ENCODE measurements at places on chromosomes 3 and 15.

- no peak for DNase-seq
These were observed 16.2 kb downstream of the NCEH1 start for GRCh38 chr3:172694573-172695246.

GRCh38 chr3:99686955-99687612 is 48.7 kb downstream of the COL8A1 start:
- no peak for DNase-seq

- no peak for DNase-seq
These were observed 51.3 kb upstream of the KPNA4 start for GRCh38 chr3:160616716-160617115.

GRCh38 chr3:30695302-30696061 is 89.1 kb downstream of the TGFBR2 start:
- DNase-seq: no peak

- DNase-seq: no peak
These were observed 24.5 kb downstream of the ACP3 start for GRCh38 chr3:132341746-132342145.

DNA sequence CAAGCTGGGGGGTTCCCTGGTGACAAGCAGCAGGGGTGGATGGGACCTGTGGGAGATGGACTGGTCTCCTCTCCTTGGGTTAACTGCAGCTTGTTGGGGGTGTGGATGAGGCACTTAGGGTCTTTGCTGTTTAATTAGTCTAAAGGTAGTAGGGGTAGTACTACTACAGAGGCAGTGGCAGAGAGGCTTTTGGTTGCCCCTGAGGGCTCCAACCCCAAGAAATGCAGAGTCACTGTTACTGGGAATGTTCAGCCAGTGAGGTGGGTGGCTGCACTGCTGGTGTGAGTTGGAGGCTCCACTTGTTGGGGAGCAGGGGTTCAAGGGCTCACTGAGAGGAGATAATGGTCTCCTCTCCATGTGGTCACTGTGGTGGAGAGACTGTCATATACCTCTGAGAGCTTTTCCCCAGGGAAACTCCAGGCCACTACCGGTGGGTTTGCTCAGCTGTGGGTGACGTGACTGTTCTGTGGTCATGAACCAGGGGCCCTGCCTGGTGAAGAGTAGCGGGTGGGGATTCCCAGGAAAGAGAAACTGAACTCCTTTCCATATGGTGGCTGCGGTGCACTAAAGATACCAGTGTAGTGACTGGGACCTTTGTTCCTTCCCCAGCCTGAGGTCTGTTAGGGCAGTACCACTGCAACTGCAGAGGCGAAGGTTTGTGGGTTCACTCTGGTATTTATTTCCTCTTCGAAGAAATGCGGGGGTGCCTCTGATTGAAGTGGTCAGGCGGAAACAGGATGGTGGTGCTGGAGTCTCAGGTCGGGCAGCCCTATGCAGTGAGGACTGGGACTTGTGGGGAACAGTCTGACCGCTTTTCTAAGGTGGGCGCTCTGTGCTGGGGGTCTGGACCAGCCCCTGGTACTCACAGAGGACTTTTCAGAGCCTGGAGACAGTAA is 68.9 kb upstream of the TNFSF10 start:
- DNase-seq: peak; percentile 35

DNA sequence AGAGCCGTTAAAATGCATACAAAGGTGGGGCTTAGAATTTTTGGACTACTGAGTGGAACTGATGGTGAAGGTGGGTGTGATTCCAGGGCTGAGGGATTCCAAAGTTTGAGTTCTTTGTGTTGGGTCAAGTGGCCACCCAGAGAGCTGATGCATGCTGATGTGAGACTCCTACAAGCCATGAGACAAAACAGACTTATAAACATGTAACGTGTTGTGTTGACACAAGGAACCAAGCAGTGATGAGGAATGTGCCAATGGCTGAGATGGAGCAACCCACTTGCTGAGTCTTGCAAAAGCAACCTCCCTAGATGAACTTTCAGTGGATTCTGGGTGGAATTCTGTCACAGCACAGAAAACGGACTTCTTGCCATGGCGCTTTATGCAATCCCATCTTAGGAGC is 289.0 kb downstream of the TLE3 start:
- DNase-seq: no peak

DNA sequence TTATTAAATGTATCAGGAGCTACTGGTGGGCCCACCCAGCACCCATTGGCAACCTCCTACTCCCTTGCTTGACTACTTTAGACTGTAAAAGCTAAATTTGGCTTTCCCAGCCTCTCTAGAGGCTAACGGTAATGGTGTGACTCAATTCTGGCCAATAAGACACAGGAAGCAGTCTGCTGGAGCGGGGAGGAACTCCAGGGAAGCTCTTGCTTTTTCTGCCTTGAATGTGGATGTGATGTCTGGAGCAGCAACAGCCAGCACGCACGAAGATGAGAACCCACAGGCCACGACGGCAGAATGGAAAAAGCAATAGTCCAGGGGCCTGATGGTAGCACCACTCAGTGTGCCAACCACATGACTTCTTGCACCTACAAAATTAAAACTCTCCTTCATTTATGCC is 39.9 kb downstream of the RAB6B start:
- DNase-seq: no peak

DNA sequence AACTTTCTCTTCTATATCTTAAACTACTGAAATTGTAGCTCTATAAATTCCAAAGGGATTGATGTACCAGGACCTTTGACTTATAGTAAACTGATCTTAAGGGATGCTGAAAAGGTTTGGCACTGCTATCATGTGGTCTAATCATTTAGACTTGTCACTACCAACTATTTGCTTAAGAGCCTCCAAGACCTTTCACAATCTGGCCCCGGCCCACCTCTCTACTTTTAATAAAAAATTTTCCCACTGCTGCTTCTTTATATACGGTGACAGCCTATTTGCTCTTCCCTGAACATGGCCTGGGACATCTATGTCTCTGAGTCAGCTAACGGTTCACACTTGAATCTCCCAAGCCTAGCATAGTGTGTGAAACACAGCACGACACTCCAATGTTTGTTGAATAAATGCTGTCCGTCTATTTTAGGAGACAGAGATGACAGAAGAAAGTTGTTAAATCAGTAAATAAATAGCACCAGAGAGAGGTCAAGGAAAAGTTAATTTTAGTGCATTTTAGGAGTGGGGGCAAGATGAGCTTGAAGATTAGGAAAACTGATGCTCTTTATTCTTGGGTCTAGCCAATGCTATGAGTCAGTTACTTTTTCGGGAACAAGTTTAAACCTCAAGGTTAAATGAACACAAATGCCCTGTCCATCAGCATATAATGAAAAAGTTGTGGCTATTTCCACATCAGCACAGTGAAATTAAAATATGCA is 212.9 kb downstream of the TIGIT start:
- no peak for DNase-seq

DNA sequence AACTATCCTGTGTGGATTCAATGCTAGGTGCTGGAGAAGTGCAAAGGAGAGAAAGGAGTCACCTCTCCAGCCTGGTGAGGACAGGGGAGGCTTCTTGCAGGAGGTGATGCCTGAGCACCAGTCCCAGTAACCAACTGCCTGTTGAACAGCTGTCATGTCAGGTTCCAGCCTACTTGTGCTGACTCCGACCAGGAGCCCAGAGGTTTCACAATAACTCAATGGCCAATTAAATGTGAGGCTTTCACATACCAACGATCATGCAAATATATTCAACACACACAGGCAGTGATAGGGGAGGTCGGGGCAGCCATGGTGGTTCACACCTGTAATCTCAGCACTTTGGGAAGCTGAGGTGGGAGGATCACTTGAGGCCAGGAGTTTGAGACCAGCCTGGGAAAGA is 7.7 kb downstream of the SORD start:
- DNase-seq: no peak

GRCh38 chr3:69082805-69083204 is 1.9 kb upstream of the ARL6IP5 start:
- DNase-seq: peak; percentile 68

- DNase-seq: no peak
These were observed 48.7 kb upstream of the SKOR1 start for GRCh38 chr15:67776600-67776999.

- no peak for DNase-seq
These were observed 26.1 kb upstream of the VPS8 start for GRCh38 chr3:184785890-184786279.

DNA sequence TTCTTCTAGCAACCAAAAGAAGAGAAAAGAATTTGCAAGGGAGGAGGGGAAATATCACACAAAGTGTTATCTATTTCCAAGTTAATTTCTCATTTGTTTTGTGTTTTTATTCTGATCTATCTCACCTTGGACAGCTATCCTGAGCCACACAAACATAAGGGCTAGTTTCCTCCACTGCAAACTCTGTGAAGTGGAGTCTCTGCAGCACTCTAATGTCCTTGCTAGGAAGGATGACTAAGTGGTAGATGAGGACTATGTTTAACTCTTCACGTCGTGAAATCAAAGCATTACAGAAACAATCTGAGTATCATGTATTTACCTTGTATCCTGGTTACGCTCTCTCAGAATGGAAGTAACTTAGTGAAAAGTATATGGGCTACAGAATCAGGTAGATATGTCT is 33.9 kb upstream of the CHRM5 start:
- no peak for DNase-seq

- no peak for DNase-seq
These were observed 604.1 kb upstream of the MDFIC2 start for GRCh38 chr3:70916375-70917055.

GRCh38 chr3:130894986-130895280 is 1.0 kb downstream of the ATP2C1 start:
- DNase-seq: no peak

GRCh38 chr3:41690766-41691563 is 270.9 kb downstream of the ULK4 start:
- peak; percentile 27 for DNase-seq

GRCh38 chr15:60396560-60396957 is 1.2 kb downstream of the ANXA2 start:
- no peak for DNase-seq

DNA sequence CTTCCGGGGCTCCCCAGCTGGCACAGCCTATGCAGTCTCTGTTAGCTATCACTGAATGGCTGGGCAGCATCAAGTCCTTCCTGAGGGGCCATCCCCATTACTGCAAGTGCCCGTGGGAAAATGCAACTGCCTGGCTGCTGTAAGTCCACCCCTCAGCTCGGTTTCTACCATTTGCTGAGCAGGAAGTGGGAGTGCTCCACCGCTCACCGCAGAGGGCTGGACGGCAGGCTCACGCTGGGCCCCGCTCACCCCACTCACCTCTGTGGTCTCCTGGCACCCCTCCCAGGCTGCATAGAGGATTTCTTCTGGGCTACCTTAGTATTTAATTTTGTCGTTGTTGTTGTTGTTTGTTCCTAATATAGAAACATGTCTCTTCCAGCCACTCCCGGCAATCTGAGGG is 270.2 kb downstream of the PLCL2 start:
- DNase-seq: no peak

GRCh38 chr15:60001610-60002527 is 2.2 kb upstream of the FOXB1 start:
- DNase-seq: no peak
